ENCODE measurements at places on chromosomes 13 and 19. TPM values are rescaled to one million over a fixed set of nuclear protein-coding genes. Genes with fewer than 3 reads are reported as not detected.

Gene PRODH2
- total RNA-seq = 14.4 TPM

Gene UBA52
- 1,386 TPM for total RNA-seq

Gene IL12RB1
- total RNA-seq = 1.3 TPM

Gene FCAR
- 14.2 TPM for total RNA-seq

Gene NLRP7
- total RNA-seq = 0.06 TPM

Gene LILRA2
- 1.1 TPM for total RNA-seq

Gene IZUMO1
- 0.12 TPM for total RNA-seq

Gene PRR19
- total RNA-seq = 0.70 TPM

Gene PDX1
- total RNA-seq = not detected

Gene KCNC3
- total RNA-seq = 7.8 TPM

Gene TEX29
- 0.58 TPM for total RNA-seq

Gene EBI3
- 0.82 TPM for total RNA-seq

Gene FLT3
- total RNA-seq = 0.64 TPM
